ENCODE measurements at places on chromosomes 1 and 21.

DNA sequence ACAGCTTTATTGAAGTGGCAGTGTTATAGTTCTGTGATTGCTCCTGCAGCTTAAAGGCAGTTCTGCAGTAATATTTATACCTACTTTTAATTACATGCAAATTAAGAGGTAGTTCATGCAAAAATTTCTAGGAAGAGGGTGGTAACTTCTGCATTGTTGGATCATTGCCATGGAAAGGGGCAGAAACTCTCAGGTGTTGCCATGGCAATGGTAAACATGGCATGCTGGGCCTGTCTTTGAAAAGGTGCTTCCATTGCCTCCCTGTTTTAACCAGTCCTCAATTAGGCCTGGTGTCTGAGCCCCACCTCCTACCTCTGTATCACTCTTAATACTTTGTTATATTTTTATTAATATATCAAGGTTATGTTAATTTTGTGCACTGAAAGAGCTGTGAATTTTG is 104.7 kb downstream of the DISC1 start:
- no peak for DNase-seq

DNA sequence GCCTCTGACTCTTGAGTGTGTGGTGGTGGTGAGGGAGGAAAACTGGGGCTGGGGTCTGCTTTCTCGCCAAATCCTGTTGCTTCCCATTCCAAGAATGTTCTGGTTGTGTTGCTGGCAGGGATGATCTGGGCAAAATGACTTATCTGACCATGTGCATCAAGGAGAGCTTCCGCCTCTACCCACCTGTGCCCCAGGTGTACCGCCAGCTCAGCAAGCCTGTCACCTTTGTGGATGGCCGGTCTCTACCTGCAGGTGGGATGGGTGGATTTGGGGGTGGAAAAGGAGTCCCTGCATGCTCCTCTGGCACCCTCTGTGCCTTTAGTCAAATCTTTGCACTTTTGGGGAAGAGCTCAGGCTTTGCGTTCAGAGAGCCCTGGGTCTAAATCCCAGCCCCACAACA is 18.1 kb downstream of the CYP4B1 start:
- DNase-seq = no peak

- DNase-seq = no peak
These were observed 512.7 kb upstream of the ZRANB2 start for GRCh38 chr1:71593523-71593922.

DNA sequence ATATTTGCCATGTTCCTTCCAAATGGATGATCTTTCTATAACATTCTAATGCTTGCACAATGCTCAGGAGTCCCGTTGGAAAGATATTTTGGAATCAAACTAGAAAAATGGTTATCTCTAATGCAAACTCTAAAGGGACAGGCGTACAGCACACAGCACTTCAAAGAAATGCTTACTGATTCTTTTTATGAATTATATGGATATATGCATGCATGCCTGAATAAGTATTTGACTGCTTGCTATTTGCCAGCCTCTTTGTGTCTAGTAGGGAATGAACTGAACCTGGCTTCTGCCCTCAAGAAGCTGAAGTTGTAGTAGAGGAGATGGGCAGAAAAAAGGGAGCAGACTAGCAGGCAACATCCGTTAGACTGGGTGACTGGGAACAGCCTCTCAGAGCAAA is 48.1 kb downstream of the PCSK9 start:
- DNase-seq = no peak

- DNase-seq = no peak
These were observed 14.3 kb downstream of the QSOX1 start for GRCh38 chr1:180168786-180169639.

DNA sequence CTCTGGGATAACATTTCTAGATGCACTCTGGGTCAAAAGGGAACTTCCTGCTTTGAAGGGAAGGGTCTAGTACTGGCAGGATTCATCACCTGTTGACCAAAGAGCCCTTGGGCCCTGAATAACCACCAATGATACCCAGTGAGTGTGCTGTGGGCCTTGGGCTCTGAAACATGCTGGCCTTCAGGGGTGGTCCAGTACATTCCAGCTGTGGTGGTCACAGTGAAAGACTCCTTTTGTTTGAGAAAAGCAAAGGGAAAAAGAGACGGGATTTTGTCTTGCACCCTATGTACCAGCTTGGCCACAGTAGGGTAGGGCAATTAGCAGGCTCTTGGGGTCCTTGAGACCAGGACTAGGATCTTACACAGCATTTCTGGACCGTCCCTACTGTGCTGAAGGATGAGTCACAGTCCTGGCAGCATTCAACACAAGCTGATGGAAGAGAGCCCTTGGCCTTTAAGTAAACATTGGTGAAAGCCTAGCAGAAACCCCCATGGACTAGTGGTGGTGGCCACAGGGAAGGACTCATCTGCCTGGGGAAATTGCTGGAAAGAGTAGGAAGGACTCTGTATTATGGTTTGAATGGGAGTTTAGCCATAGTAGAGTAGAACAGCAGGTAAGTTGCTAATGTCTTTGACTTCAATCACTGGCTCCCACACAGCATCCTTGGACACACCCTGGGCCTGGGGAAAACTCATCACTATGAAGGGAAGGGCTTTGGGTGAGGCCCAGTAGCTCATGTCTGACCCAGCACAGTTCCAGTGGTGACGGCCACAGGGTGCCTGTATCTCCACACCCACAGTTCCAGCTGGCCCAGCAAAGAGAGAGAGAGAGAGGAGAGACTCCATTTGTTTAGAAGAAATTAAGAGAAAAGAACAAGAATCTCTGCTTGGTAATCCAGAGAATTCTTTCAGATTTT is 87.5 kb downstream of the COL24A1 start:
- DNase-seq = no peak

GRCh38 chr1:94253456-94254017 is 16.2 kb upstream of the ARHGAP29 start:
- DNase-seq = no peak

DNA sequence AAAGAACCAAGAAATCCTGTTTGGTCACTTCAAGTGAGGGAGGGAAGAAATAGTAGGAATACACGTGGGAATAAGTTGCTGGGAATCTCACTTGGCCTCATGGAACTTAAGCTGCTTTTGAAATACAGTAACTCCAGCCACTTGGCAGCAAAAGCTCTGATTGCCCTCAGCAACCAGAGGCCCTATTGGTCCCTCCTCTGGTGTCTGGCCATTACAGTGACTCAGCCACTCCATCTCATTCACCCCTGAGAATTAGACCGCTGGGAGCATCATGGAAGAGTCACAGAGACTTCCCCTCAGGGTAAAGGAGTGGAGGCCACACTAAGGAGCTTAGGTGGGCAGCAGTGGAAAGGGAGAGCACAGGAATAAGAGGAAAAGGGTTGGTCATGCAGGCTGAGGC is 99.6 kb downstream of the ELAVL4 start:
- DNase-seq = no peak

- DNase-seq = no peak
These were observed 127.3 kb downstream of the TBX19 start for GRCh38 chr1:168407832-168408538.

GRCh38 chr1:146036241-146036964 is 14.9 kb upstream of the HJV start:
- DNase-seq = no peak

- no peak for DNase-seq
These were observed 13.1 kb upstream of the ZRANB2 start for GRCh38 chr1:71093938-71094337.

DNA sequence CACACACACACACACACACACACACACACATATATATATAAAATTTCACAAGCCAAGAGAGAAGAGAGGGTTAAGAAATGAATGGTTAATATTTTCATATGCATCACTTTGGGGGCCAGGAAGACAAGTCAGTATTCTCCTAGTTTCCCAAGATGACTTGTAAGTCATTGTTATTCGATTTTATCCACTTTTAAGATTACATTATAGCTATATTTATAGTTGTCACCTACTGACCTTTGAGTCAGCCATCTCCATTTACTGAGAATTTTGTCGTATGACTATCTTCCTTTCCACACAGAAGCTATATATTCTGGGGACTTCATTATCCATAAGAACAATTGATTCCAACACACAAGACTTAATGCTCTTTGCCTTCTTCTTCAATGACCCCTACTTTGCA is 8.9 kb downstream of the LYST start:
- DNase-seq = no peak

DNA sequence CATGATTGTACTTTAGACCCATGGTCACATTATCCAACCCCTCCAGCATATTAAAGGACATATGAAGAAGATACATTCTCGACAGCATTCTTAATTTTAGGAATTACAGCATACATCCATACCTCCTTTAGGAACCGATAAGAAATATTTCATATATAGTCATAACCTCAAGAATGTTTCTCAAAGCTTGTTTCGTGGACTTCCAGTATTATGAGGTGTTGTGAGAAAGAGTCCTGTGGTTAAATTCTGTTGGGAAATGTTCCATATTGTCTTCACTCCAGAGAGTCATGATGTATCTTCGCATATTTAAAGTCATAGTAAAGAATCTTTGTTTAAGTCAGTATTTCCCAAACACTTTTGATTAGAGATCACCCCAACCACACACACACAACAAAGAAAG is 321.0 kb upstream of the SNX7 start:
- DNase-seq = no peak

DNA sequence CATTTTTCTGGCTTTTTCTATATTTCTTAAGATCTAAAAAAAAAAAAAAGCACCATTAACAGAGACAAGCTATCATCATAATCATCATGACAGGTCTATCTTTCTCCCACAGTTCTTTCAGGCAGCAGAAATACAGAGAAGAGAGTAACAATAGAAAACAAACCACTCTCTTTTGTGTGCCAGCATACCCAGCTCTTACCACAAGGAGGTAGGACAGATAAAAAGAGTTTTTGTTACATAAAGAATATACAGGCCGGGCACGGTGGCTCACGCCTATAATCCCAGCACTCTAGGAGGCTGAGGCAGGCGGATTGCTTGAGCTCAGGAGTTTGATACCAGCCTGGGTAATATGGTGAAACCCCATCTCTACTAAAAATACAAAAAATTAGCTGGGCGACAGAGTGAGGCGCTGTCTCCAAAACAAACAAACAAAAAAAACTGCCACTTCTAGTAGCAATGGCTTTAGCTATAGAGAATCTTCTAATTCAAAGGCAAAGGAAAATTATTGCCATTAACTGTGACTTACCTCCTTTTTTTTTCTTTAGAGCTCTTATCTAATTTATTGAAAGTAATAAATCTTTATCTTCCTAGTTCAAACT is 39.7 kb downstream of the ANKRD13C start:
- DNase-seq = no peak

Data from stimulated activated CD8-positive, alpha-beta memory T cell treated with anti-CD3 and anti-CD28 coated beads, Interleukin-12 subunit alpha, Interleukin-12 subunit beta, amount 100 ng/mL, for 4 hours (primary cell).